Kasumi-1 (cell line): ENCODE measurements at places on chromosomes 16 and 17.

- DNase-seq = peak; percentile 42
Measured at GRCh38 chr17:4304417-4305027, 40.7 kb upstream of the ANKFY1 start.

DNA sequence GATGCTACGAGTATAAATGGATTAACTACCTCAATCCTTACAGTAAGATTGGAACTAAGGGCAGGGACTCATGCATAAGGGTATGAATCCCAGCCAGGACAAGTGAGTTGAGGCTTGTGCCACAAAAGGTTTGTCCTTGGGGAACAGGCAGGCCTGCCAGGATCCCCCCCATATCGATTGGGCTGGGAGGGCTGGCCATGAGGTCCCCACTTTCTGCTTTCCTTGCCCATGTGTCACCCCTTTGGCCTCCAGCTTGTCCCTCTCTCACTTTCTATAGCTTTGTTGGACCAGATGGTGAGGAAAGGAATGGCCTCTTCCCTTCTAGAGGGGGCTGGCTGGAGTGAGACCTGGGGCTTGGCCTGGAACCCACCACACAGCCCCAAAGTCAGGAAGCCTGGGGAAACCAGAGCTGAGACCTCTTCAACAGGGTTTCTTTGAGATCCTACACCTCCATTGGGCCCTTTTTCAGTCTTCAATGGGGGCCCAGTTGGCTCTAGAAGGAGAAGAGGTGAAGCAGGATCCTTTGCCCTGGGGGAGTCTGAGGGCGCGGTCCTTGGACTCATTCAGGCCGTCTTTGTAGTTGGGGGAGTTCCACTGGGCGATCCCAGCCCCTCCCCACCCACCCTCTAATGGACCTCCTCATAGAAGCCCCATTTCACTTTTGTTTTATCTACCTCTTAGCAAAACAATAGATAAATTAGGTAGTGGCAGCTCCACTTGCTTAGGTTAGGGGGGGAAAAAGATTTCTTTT, 57.3 kb downstream of the IGF2BP1 start:
- DNase-seq = no peak

DNA sequence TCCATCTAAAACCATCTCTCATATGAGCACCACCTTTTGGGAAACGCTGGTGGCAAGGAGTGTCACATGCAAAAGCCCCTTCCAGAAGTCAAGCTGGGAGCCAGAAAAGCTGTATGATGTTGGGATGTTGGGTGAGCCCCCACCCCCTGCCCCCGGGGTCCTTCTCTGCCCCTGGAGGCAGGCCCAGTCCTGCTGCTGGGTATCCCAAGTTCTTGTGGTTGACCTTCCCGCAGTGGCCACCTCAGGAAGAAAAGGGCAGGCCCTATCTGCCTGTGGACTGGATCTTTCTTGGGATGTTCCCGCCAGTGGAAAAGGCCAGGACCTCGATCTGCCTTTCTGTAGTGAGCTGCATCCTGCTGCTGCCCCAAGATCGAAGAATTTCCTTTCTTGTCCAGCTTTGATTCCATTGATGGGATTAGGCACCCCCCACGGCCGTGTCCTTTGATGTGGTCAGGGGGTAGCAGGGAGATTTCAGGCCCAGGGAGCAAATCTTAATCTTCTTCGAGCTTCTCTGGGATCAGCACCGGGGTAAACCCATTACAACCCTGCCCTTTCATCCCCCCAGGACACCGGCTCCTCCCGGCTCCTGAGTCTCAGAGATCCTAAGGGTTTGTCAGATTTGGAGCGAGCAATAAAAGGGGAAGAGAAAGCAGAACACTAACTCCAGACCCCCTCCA, 165.6 kb downstream of the RAB11FIP4 start:
- DNase-seq = no peak

DNA sequence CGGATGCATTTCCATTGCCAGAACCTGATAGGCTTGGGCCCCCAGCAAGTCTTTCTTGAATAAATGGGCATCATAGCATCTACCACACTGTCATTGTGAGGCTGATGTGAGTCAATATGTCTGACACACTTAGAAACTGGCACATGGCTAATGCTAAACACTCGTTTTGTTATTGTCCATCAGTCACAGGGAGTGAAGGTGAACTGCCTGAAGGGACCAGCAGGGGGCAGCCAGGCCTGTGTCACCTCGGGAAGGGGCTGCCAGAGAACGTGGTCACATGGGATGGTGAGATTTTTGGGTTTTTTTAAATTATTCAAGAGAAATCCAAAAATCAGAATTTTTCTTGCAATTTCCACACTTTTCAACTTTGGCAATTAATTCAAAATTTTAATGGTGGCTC, 831 bp upstream of the RCVRN start:
- peak; percentile 0 for DNase-seq

- DNase-seq = no peak
Measured at GRCh38 chr17:39194985-39195524, 2.4 kb downstream of the CACNB1 start.

DNA sequence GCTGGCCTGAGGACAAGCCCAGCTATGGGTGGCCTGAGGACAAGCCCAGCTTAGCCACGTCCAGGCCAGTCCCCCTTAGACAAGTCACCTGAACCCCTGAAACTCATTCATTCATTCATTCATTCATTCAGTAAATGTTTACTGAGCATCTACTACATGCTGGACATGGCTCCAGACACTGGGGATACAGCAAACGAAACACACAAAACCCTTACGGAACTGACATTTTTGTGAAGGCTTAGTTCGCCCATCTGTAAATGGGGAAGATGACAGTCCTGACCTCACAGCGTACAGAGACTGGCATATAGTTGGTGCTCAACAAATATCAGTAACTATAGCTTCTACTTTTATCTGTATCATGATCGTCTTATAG, 37.5 kb downstream of the PPL start:
- DNase-seq = no peak

- no peak for DNase-seq
Measured at GRCh38 chr16:67027046-67027445, 1.9 kb upstream of the CBFB start.

- DNase-seq = no peak
Measured at GRCh38 chr16:1656808-1657617, 21.1 kb upstream of the JPT2 start.

- DNase-seq = no peak
Measured at GRCh38 chr17:73271072-73271471, 9.4 kb upstream of the CPSF4L start.

- peak; percentile 25 for DNase-seq
Measured at GRCh38 chr17:38428112-38428642, at the start of gene ARHGAP23. TSS of gene ARHGAP23 (plus strand) at chr17:38428464. CDS start at chr17:38428486, 22 bp downstream.

GRCh38 chr17:60752873-60753577, 75.4 kb downstream of the BCAS3 start:
- DNase-seq = no peak

DNA sequence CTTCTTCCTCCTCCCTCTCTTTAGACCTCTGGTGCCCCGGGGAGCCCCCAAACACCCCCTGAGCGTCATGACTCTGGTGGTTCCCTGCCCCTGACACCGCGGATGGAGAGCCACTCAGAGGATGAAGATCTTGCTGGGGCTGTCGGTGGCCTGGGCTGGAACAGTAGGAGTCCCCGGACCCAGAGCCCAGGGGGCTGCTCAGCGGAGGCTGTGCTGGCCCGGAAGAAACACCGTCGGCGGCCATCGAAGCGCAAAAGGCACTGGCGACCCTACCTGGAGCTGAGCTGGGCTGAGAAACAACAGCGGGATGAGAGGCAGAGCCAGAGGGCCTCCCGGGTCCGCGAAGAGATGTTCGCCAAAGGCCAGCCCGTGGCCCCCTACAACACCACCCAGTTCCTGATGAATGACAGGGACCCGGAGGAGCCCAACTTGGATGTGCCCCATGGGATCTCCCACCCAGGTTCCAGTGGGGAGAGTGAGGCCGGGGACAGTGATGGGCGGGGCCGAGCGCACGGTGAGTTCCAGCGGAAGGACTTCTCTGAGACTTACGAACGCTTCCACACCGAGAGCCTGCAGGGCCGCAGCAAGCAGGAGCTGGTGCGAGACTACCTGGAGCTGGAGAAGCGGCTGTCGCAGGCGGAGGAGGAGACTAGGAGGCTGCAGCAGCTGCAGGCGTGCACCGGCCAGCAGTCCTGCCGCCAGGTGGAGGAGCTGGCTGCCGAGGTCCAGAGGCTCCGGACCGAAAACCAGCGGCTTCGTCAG, 7.5 kb downstream of the HEXIM2 start:
- DNase-seq = no peak

DNA sequence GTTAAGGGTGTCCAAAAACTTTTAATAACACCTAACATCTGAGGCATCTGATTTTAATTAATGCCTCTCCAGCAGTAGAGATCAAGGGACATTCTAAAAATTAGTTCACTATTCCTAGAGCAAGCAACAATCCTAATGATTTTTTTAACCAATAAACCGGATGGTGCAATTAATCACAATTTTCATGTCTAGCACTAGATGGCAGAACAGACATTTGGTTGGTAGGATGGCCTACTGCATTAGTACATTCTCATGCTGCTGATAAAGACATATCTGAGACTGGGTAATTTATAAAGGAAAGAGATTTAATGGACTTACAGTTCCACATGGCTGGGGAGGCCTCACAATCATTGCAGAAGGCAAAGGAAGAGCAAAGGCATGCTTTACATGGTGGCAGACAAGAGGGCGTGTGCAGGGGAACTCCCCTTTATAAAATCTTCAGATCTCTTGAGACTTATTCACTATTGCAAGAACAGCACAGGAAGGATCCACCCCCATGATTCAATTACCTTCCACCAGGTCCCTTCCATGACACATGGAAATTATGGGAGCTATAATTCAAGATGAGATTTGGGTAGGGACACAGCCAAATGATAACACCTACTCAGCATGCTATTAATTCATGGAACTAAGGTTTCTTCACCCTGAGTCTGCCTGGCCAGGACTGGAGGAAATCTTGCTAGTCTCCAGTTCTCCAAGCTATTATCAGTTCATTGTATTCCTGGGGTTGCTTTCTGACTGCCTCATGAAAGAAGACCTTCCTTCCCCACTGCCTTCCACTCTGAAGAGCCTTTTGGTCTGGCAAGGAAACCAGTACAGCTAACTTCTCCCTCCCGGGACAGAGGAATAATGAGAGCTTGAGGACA, 24.8 kb downstream of the HS3ST3A1 start:
- DNase-seq = no peak

GRCh38 chr16:87628940-87629339, 26.6 kb downstream of the JPH3 start:
- DNase-seq = peak; percentile 46

- DNase-seq = no peak
Measured at GRCh38 chr16:67226295-67226803, 581 bp upstream of the TMEM208 start.

- no peak for DNase-seq
Measured at GRCh38 chr16:77794586-77794985, 6.2 kb downstream of the VAT1L start.

DNA sequence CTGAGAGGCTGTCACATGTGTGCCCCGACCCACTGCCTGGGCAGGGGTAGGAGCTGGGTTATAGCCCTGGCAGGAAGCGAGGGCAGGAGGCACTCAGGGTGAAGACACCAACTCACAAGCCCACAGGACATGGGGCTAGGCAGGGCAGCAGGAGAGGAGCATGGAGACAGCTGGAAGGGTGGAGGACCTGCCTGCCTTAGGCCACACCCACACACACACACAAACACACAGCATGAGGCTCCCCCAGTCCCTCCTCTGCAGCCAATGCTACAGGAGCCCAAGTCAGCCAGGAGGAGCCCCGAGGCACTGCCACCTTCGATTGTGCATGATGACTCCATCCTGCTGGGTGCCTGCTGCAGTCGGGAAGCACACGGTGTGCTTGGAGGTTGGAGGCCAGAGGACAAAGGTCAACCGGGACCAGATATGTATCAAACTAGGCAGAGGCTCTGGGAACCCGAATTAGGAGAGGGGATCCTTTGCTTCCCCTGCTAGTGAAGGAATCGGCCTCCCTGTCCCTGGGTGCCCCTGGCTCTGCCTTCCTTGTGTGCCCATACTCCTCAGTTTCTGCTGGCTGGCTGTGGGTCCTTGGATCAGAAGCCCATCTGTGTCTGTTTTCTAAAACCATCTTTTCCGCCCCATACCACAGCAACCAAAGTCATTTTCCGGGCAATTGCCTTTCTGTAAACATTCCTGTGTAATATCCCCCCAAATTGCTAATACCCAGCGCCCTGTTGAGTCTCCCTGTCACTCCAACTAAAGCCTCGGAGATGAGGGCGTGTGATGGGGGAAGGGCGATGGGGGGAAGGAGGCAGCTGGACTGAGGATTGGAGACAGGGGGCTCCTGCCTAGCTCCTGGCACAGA, 20.5 kb downstream of the SRCIN1 start:
- DNase-seq = no peak

DNA sequence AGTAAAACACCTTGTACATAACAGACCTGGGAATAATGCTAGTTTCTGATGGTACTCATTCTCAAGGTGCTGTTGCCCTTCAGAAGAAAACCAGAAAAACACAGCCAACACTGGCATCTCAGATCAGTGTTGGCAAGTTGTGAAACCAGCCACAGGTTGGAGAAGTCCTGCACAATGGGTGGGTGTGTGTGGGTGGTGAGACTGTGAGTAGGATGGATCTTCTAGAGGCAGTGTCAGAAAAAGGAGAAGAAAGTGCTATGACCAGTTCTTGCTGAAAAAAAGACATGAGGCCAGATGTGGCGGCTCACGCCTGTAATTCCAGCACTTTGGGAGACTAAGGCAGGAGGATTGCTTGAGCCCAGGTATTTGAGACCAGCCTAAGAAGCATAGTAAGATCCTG, 35.2 kb upstream of the SMIM36 start:
- no peak for DNase-seq

- DNase-seq = no peak
Measured at GRCh38 chr17:62717889-62718288, 90.2 kb downstream of the MARCHF10 start.

DNA sequence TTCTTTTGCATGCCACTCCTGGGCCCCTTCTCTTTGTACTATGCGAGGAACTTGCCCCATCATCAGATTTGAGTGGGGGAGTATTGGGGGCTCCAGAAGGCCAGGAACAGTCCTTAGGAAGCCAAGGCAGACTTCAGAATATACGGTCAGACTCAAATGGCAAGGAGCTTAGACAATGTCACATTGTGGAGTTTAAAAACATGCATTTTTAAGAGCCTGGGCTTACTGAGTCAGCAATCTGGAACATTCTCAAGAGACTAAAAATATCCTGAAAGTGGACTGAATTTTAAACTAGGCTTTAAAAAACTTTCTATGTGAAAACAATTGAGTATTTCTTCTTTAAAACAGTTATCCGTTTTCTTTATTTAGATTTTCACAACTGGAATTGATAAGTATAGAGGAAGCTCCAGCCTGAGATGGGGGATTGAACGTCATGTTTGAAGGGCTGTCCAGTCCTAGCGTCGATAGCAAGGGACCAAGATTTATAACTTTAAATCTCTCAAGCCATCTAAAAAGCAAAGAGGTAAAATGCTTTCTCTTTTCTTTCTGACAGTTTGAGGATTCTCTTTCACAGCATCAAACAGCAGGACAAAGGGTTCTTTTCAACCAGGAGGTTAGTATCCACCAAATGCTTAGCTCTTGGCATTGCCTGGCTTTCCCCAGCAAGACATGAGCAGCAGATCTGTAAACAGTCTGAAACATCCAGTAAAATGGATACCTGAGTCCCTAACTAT, 45.8 kb upstream of the CDRT4 start:
- no peak for DNase-seq

- peak; percentile 70 for DNase-seq
Measured at GRCh38 chr17:73189417-73190099, 3.3 kb upstream of the COG1 start.
